ENCODE measurements at places on chromosomes 6 and 20.

DNA sequence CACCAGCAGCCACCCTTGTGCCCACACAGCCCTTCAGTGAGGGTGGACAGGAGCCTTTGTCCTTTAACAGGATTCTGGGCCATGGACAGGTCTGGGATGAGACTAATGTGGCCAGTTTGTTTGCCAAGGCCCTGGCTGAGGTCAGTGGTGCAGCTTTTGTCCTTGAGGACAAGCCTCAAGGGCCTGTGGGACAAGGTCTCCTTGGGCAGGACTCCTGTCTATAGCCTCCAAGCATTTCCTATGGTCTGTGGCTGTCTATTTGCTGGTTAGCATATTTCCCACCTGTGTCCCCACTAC lies 44.1 kb downstream of the SUN5 start:
- no peak for DNase-seq

- no peak for DNase-seq
Observed at GRCh38 chr6:32189742-32190053, 304 bp downstream of the PBX2 start.

- DNase-seq = no peak
Observed at GRCh38 chr20:42123981-42124473, 505.9 kb upstream of the CHD6 start.

- no peak for DNase-seq
Observed at GRCh38 chr6:71028236-71028876, 71.5 kb upstream of the B3GAT2 start.

DNA sequence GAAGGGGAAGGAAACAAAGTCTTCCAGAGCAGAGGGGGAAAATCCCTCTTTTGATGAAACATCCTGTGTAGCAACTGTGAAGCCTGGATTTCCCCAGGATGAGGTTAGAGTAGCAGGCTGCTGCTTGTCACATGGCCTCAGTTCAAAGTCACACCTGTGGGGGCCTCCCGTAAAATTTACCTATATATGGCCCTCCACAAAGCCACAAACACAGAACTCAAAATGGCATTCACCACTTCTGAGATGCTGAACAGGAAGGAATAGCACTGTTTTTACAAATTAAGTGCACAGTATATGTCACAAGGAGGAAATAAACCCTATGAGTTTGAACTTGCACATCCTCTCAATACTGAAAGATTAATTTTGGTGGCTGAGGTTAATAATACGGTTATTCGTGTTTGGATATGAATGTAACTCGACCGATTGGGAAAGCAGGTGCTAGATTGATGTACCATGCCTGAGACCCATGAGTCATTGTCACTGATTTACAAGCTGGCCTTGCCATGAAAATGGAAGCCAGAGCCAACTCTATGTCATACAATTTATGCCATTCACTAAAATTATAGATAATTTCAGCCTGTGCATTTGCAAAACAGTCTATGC lies 70.6 kb downstream of the SGK1 start:
- no peak for DNase-seq

GRCh38 chr6:63458480-63459115 lies 113.7 kb upstream of the LOC128125822 start:
- DNase-seq = no peak

GRCh38 chr6:108944707-108945680 lies 96.8 kb downstream of the ARMC2 start:
- no peak for DNase-seq

GRCh38 chr6:157528931-157529653 lies 148.1 kb downstream of the ZDHHC14 start:
- DNase-seq = no peak

All from GOT3 (cell line).